ENCODE measurements at places on chromosomes 12 and 14. TPM values are rescaled to one million over a fixed set of nuclear protein-coding genes. Genes with fewer than 3 reads are reported as not detected.

Gene SRRM4
- total RNA-seq: not detected

Gene TAS2R8
- not detected for total RNA-seq

- no peak overlapping the region for H3K4me3 ChIP-seq
- no peaks in the 10 kb centered on the region for H3K4me1 ChIP-seq
- DNase-seq: no peak
- peaks cover 27% of the 10 kb centered on the region for H3K36me3 ChIP-seq
Measured at GRCh38 chr12:109930028-109930800, 30.1 kb downstream of the TCHP start.

GRCh38 chr14:100348784-100349685 is 25.9 kb downstream of the SLC25A47 start:
- no peaks in the 10 kb centered on the region for H3K27me3 ChIP-seq
- H3K36me3 ChIP-seq: peaks cover 79% of the 10 kb centered on the region
- no peak overlapping the region for H3K4me3 ChIP-seq
- DNase-seq: no peak

DNA sequence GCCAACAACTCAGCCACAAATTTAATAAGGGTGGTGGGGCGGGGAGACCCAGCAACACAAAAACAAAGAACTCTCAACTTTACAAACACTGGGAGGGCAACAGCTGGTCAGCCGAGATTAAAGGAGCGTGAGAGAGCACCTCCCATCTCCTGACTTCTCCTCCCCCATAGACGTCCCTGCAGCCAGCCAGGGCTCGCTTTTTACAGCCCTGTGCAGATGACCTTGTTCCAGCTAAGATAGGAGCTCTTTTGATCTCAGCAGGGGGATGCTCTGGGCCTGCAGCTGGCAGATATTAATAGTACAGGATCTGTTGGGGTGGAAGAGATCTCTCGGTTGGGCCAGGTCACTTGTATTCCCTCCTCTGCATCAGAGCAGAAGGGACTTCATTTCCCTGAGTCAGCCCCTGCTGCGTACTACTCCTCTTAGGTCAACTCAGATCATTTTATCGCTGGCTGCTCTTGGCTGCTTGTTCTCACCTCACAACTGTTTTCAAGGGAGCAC is 475.8 kb downstream of the RAD51B start:
- H3K36me3 ChIP-seq: peaks cover 3% of the 10 kb centered on the region
- H3K4me3 ChIP-seq: no peak overlapping the region
- no peaks in the 10 kb centered on the region for H3K27me3 ChIP-seq
- H3K4me1 ChIP-seq: peaks cover 40% of the 10 kb centered on the region

DNA sequence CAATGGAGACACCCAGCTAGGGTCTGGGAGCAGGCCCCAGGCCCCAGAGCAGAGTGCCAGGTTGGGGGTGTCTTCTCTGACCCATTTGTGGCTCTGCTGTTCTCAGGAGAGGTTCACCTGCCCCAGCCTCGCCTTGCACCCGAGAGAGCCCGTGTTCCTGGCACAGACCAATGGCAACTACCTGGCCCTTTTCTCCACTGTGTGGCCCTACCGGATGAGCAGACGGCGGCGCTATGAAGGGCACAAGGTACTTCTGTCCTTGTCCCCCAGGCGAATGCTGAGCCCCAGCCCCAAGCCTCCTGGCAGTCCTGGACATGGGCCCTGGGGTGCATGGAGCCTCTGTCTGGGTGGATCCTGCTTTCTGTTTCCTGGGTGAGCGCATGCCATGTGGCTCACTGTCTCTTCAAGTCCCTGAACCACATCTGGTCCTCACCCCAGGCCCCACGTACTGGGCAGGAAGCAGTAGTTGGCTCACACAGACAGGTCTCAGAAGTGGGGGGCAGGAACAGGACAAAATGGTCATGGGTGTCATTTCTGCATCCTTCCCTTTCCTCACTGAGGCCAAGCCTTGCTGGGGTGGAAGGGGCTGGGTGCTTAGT is 58.2 kb downstream of the BEGAIN start:
- H3K27ac ChIP-seq: no peak overlapping the region
- no peaks in the 10 kb centered on the region for H3K27me3 ChIP-seq
- peaks cover 2% of the 10 kb centered on the region for H3K4me1 ChIP-seq
- H3K4me3 ChIP-seq: no peak overlapping the region
- no peak for DNase-seq

- no peaks in the 10 kb centered on the region for H3K4me1 ChIP-seq
- DNase-seq: no peak
- H3K27ac ChIP-seq: no peak overlapping the region
- H3K36me3 ChIP-seq: peaks cover 21% of the 10 kb centered on the region
Measured at GRCh38 chr14:65015391-65015790, 28.7 kb downstream of the FNTB start.

DNA sequence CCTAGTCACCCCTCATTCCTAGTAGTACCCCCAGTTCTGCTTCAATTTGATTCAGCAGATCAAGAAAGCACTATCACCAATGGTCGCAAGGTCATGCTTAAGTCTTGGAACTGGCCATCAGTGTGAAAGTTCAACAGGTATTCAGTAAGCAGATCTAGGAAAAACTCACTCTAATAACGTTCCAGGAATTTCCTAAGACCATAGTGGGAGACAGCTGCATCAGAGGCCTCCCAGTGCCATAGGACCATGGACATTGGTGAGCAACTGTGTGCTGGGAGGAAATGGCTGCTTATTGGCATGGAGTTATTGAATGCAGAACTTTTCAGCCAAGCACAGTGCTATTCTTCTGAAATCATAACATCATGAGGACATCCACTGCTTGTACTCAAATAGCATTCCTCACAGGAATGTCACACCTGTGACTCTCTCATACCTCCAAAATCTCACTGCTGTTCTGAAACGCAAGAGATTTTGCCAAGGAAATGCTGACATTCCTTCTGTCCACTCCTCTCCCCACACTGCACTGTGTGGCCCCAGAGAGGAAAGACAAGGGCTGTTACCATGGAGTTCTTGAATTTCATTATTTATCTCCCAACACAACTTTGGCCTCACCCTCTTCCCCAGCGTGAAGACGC is 30.9 kb upstream of the MDM2 start:
- peaks cover 17% of the 10 kb centered on the region for H3K4me1 ChIP-seq
- H3K27me3 ChIP-seq: no peaks in the 10 kb centered on the region
- DNase-seq: no peak

DNA sequence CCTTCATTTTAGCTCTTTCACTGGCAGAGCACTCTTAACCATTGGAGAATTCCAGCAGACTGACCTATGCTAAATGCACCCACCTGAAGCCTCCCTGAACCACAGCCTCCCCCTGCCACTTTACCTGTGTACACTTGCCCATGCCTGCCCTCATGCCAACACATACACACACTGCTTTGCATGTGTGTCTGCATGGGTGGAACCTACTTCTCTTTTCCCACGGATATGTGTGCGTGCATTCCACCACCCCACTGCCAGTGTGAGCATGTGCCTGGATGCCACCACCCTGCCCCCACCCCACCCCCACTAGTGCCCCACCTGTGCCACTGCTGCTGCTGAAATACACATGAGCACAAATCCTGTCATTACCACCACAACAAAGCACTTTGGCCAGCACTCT is 49.5 kb upstream of the EEA1 start:
- peaks cover 9% of the 10 kb centered on the region for H3K36me3 ChIP-seq
- H3K4me1 ChIP-seq: peaks cover 26% of the 10 kb centered on the region
- no peak for DNase-seq
- H3K4me3 ChIP-seq: no peak overlapping the region
- H3K27ac ChIP-seq: no peak overlapping the region
- no peaks in the 10 kb centered on the region for H3K27me3 ChIP-seq

GRCh38 chr14:55691659-55692058 is 111.7 kb downstream of the KTN1 start:
- H3K4me3 ChIP-seq: no peak overlapping the region
- H3K4me1 ChIP-seq: no peaks in the 10 kb centered on the region
- H3K27me3 ChIP-seq: no peaks in the 10 kb centered on the region
- H3K36me3 ChIP-seq: peaks cover 7% of the 10 kb centered on the region
- H3K27ac ChIP-seq: no peak overlapping the region
- no peak for DNase-seq

GRCh38 chr12:116698116-116698515 is 39.8 kb downstream of the SPRING1 start:
- H3K4me1 ChIP-seq: peaks cover 3% of the 10 kb centered on the region
- no peak overlapping the region for H3K4me3 ChIP-seq
- H3K27me3 ChIP-seq: peaks cover 21% of the 10 kb centered on the region
- H3K27ac ChIP-seq: no peak overlapping the region

All from activated CD4-positive, alpha-beta T cell treated with anti-CD3 and anti-CD28 coated beads for 36 hours (primary cell).